ENCODE measurements at places on chromosomes 12 and 14.

- no peak for DNase-seq
Observed at GRCh38 chr12:126337556-126338441, 1272.6 kb downstream of the AACS start.

GRCh38 chr14:38837343-38838048 is 265.5 kb downstream of the SEC23A start:
- no peak for DNase-seq

- no peak for DNase-seq
Observed at GRCh38 chr12:64800640-64801039, 23.8 kb upstream of the TBC1D30 start.

GRCh38 chr14:68967459-68967940 is 11.6 kb downstream of the ACTN1 start:
- DNase-seq, result no peak

- no peak for DNase-seq
Observed at GRCh38 chr12:104676636-104677035, 219.9 kb downstream of the CHST11 start.

DNA sequence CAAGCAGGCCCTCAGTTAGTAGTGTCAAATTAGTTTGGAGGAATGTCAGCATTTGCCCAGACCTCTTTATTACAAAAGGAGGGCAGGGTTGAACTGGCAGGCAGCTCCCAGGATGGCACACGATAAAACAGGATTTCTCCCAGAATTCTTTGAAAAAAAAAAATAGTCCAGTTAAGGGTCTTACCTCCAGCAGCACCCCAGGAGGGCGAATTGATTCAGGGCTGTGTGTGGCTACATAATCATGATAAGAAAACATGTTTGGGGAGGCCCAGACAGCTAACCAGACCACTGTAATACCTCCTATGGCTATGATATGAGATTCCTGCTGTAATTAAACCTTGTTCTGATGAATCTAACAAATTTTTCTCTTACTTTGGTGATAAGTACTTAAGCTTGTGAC is 38.8 kb upstream of the NT5DC3 start:
- DNase-seq, result no peak

GRCh38 chr12:63196168-63196567 is 45.2 kb upstream of the AVPR1A start:
- DNase-seq, result no peak

GRCh38 chr14:96567289-96567899 is 65.2 kb downstream of the PAPOLA start:
- no peak for DNase-seq

DNA sequence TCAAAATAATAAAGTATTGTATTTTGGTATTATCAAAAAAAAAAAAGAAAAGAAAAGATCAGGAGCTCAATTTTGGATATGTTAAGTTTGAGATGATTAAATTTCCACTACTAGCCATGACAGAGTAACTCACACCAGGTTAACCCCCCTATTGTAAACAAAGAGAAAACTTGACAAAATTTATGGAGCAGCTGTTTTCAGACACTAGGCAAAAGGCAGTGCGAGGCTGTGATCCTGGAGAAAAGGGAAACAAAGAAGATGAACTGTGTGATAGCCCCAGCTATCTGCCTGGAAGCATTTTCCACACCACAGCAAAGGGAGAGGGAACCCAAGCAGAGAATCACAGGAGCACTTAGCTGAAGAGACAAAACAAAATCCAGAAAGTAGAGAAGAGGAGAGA is 145.0 kb downstream of the KIF21A start:
- DNase-seq, result no peak

DNA sequence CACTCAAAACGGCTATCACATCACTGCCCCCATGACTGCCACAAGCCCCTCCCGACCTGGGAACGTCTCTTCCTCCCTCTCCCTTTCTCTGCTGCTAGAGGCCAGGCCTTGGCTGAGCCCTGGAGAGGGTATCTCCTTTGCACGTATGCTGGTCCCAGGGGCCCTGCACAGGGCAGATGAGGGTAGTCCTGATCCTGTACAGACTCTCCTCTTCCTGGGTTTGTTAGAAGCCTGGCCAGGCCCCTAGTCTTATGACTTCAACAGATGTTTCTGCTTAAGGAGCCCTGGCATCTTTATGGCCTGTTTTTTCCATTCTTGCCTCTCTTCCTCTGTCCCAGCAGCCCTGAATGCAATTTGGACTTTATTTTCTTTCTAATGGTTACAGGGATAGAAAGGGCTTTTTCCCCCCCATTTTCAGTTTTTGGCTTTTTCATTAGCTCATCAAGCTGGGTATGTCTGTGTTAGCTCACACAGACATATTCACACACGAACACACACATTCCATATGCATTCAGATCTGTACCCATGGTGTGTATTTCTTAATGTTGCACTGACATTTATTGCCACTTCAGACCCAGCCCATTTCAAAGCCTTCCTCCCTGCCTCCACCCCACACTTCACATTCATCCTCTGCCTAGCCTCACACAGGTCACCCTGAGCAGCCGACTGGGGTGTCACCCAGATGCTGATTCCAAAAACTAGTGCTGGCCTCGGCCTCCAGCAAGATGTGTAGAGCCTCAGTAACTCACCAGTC is 203.2 kb downstream of the ZFP36L1 start:
- DNase-seq, result no peak

- no peak for DNase-seq
Observed at GRCh38 chr12:109595321-109595902, 21.8 kb downstream of the MVK start.

GRCh38 chr12:15546102-15546701 is 223.9 kb downstream of the PTPRO start:
- DNase-seq, result no peak

GRCh38 chr12:13099066-13099843 is 4.2 kb downstream of the GSG1 start:
- no peak for DNase-seq

- no peak for DNase-seq
Observed at GRCh38 chr12:39638840-39639239, 19.2 kb upstream of the ABCD2 start.

GRCh38 chr12:30201301-30202160 is 417.8 kb upstream of the TMTC1 start:
- DNase-seq, result no peak

DNA sequence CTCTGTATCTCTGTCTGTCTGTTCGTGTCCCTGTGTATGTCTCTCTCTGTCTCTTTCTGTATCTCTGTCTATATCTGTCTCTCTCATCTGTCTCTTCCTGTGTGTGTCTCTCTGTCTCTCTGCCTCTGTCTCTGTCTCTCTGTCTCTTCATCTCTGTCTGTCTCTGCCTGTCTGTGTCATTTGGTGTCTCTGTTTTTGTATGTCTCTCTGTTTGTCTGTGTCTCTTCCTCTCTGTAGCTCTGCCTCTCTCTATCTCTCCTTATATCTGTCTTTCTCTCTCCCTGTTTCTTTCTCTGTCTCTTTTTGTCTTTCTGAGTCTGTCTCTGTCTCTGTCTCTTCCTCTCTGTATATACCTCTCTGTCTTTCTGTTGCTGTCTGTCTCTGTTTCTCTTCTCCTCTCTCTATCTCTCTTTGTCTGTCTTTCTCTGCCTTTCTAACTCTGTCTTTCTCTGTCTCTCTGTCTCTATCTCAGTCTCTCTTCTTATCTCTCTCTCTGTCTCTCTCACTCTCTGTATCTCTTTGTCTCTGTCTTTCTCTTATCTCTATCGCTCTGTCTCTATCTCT is 50.2 kb downstream of the TMEM121 start:
- DNase-seq, result no peak

GRCh38 chr12:21428241-21428640 is 9.2 kb upstream of the PYROXD1 start:
- DNase-seq, result no peak

All from DMS 273 treated with DMSO at 0.1 percent for 48 hours (cell line).